ENCODE measurements at places on chromosomes 2 and 18.

- H3K27me3 ChIP-seq = no peaks in the 10 kb centered on the region
- DNase-seq = no peak
- H3K36me3 ChIP-seq = no peaks in the 10 kb centered on the region
Measured at GRCh38 chr2:185780890-185781289, 42.3 kb downstream of the FSIP2 start.

DNA sequence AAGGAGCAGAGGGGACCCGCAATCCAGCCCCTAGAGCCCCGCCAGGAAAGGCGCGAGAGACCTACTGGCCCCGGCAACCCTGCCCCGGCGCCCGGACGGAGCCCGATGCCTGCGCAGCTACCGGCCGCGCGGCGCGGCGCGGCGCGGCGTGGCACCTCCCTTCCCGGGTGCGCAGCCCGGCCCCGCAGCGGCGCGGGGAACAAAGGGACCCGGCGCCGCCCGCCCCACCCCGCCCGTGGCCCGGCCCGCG, 307 bp downstream of the CDH2 start:
- H3K27me3 ChIP-seq = peaks cover 2% of the 10 kb centered on the region
- H3K36me3 ChIP-seq = no peaks in the 10 kb centered on the region
- no peaks in the 10 kb centered on the region for H3K4me1 ChIP-seq
- H3K4me3 ChIP-seq = no peak overlapping the region
- no peak overlapping the region for H3K27ac ChIP-seq

DNA sequence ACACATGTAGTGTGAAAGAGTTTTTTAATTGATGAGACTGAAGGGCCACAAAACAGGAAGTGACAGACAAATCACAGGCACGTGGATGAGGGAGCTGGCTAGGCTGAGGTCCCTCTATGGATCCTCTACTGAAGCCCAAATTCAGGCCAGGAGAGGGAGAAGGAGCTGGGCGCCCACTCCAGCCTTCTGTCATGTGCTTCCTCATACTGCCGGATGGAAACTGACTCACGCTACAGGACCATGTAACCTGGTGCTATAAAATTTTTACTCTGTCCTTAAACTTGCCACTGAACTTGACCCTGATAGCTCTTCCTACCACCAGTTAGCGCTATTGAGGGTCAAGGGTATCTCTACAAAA, 31.3 kb downstream of the PSTPIP2 start:
- no peak for DNase-seq
- H3K27me3 ChIP-seq = no peaks in the 10 kb centered on the region
- H3K27ac ChIP-seq = no peak overlapping the region
- H3K4me1 ChIP-seq = no peaks in the 10 kb centered on the region

- H3K4me1 ChIP-seq = no peaks in the 10 kb centered on the region
- H3K4me3 ChIP-seq = no peak overlapping the region
- no peaks in the 10 kb centered on the region for H3K36me3 ChIP-seq
- H3K27me3 ChIP-seq = no peaks in the 10 kb centered on the region
- no peak overlapping the region for H3K27ac ChIP-seq
- no peak for DNase-seq
Measured at GRCh38 chr18:62865498-62865897, 150.2 kb downstream of the PHLPP1 start.

- DNase-seq = no peak
- H3K4me1 ChIP-seq = peaks cover 10% of the 10 kb centered on the region
Measured at GRCh38 chr18:23805898-23806297, 116.6 kb downstream of the LAMA3 start.

DNA sequence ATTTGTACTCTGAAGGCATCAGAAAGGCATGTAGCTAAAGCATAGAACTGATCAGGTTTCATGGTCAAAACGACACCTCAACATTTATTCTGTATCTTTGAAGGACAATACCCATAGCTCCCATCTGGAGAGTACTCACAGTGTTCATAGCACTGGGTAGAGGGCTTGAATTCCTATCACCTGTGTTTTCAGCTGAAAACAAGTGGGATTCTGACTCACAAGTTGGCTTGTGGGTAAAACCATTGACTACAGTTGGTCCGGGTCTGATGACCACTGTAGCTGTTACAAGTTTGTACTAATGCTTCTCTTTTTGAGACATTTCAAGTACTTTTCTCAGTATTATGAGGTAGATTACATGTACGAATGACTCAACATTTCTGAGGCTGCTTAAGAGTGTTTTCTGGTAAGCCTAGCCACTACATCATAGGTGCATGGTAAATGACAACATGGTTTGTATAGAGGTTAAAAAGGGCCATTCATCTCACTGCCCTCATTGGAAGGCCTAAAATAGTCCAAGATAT, 68.6 kb upstream of the PELI1 start:
- peaks cover 51% of the 10 kb centered on the region for H3K4me1 ChIP-seq
- DNase-seq = peak; percentile 60
- no peaks in the 10 kb centered on the region for H3K36me3 ChIP-seq
- no peaks in the 10 kb centered on the region for H3K27me3 ChIP-seq
- peak overlapping the region; percentile 98 for H3K27ac ChIP-seq
- H3K4me3 ChIP-seq = no peak overlapping the region

DNA sequence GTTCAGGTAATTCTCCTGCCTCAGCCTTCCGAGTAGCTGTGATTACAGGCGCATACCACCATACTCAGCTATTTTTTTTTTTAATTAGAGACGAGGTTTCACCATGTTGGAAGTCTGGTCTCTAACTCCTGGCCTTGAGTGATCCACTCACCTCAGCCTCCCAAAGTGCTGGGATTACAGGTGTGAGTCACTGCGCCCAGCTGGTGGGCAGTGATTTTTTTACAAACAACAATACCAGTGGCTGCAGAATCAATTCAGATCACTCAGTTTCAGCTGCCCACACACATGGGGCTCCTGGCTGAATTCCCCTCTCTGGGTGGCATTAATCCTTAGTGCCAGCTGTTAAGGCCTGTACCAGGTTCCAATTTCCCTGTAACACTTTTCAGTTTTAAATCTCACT, 13.3 kb upstream of the CYRIA start:
- H3K27ac ChIP-seq = no peak overlapping the region
- no peak for DNase-seq
- no peaks in the 10 kb centered on the region for H3K36me3 ChIP-seq
- H3K27me3 ChIP-seq = no peaks in the 10 kb centered on the region
- H3K4me1 ChIP-seq = no peaks in the 10 kb centered on the region

DNA sequence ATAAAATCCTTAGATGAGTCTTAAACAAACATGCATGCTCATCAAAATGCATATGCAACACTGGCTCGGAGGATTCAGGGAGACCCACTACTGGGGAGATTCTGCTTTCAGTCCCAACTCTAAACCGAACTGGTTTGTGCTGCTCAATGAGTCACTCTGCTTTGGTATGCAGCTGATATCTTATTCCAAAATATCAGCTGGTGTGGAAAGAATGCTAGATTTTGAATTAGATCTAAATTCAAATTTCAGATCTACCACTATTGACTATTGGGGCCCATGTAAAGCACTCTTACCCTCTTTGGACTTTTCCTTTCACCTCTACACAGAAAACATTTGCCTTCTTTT, 39.2 kb upstream of the TTN start:
- DNase-seq = no peak
- H3K27me3 ChIP-seq = no peaks in the 10 kb centered on the region
- H3K4me3 ChIP-seq = no peak overlapping the region
- no peaks in the 10 kb centered on the region for H3K4me1 ChIP-seq

- no peak overlapping the region for H3K4me3 ChIP-seq
- DNase-seq = no peak
- H3K36me3 ChIP-seq = no peaks in the 10 kb centered on the region
- H3K27me3 ChIP-seq = no peaks in the 10 kb centered on the region
Measured at GRCh38 chr2:79660557-79660956, 147.7 kb downstream of the CTNNA2 start.

GRCh38 chr2:102187496-102188150, 800 bp downstream of the IL1RL2 start:
- H3K36me3 ChIP-seq = no peaks in the 10 kb centered on the region
- no peaks in the 10 kb centered on the region for H3K4me1 ChIP-seq
- no peak overlapping the region for H3K4me3 ChIP-seq
- no peak overlapping the region for H3K27ac ChIP-seq
- no peaks in the 10 kb centered on the region for H3K27me3 ChIP-seq
- DNase-seq = no peak

DNA sequence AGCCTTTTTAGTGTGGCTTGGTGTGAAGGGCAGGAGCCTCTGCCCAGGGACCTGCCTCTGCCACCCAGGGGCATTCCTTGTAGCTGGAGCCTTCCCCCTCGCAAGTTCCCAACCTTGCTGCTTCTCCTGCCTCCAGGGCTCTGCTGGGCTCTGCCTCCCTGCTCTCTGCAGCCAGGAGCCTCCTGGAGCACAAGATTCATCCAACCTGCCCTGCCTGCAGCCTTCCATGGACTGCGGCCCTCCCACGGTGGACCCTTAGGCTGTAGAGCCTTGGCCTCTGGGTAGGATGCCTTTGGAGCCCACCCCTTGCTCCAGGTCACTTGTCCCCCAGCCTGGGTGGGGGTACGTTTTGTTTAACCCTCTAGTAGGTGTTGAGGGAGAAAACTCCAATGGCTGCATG, 2.5 kb downstream of the SLC66A3 start:
- peaks cover 11% of the 10 kb centered on the region for H3K4me1 ChIP-seq
- no peaks in the 10 kb centered on the region for H3K27me3 ChIP-seq
- no peaks in the 10 kb centered on the region for H3K36me3 ChIP-seq
- H3K4me3 ChIP-seq = no peak overlapping the region
- H3K27ac ChIP-seq = no peak overlapping the region
- DNase-seq = no peak

GRCh38 chr2:222249444-222249843, 49.4 kb downstream of the PAX3 start:
- H3K27ac ChIP-seq = no peak overlapping the region
- no peaks in the 10 kb centered on the region for H3K4me1 ChIP-seq
- H3K36me3 ChIP-seq = no peaks in the 10 kb centered on the region
- DNase-seq = no peak
- H3K27me3 ChIP-seq = no peaks in the 10 kb centered on the region

DNA sequence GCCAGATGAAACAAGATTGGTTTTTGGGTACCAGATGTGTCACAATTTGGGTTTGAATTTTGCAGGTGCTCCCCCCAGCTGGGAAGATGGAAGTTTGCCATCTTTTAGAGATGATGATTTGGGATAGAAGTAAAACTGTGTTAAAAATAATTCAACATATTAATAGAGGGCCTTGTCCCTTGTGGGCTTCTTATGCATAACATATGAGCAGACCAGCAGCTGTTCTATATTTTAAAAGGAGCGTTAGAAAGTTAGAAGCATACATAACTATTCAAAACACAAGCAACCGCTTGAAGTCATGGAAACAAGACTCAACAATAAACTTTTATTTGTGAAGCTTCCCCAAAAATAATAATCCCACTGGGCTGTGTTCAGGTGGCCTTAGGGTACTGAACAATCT, 62.8 kb downstream of the EFEMP1 start:
- no peak overlapping the region for H3K27ac ChIP-seq
- no peaks in the 10 kb centered on the region for H3K4me1 ChIP-seq
- H3K27me3 ChIP-seq = no peaks in the 10 kb centered on the region

DNA sequence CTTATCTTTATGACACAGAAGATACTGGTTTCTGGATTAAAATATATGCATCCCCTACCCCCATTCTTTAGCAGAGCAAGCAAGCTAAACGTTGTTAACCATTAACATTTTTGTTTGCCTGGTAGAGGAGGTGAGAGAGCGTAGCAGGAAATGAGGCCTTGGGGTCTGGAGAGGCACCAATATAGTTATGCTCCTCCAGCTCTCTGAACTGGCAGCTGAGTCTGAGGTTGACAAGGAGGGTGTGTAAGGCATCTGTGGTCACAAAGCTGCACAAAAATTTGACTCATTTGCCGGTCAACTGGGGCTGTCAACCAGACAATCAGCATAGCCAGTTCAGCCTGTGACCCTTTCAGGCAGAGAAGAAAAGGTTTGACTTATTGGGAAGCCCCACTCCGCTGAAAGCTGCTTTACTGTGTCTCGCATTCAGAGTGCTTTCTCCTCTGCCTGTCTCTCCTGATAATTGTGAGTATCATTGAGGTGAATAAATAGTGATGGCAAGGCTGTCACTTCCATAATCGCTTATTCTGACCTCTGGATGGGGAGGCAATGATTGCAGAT, 647.5 kb upstream of the SETBP1 start:
- H3K27ac ChIP-seq = no peak overlapping the region
- H3K27me3 ChIP-seq = no peaks in the 10 kb centered on the region
- H3K4me1 ChIP-seq = no peaks in the 10 kb centered on the region
- peak; percentile 4 for DNase-seq
- H3K4me3 ChIP-seq = no peak overlapping the region

- no peaks in the 10 kb centered on the region for H3K36me3 ChIP-seq
- H3K4me1 ChIP-seq = peaks cover 11% of the 10 kb centered on the region
- DNase-seq = no peak
- no peak overlapping the region for H3K4me3 ChIP-seq
Measured at GRCh38 chr2:113124984-113125855, 2.2 kb upstream of the IL1RN start.

GRCh38 chr18:6728331-6728730, 1.2 kb upstream of the ARHGAP28 start:
- no peak overlapping the region for H3K4me3 ChIP-seq
- H3K27ac ChIP-seq = no peak overlapping the region
- no peaks in the 10 kb centered on the region for H3K36me3 ChIP-seq
- H3K27me3 ChIP-seq = no peaks in the 10 kb centered on the region

DNA sequence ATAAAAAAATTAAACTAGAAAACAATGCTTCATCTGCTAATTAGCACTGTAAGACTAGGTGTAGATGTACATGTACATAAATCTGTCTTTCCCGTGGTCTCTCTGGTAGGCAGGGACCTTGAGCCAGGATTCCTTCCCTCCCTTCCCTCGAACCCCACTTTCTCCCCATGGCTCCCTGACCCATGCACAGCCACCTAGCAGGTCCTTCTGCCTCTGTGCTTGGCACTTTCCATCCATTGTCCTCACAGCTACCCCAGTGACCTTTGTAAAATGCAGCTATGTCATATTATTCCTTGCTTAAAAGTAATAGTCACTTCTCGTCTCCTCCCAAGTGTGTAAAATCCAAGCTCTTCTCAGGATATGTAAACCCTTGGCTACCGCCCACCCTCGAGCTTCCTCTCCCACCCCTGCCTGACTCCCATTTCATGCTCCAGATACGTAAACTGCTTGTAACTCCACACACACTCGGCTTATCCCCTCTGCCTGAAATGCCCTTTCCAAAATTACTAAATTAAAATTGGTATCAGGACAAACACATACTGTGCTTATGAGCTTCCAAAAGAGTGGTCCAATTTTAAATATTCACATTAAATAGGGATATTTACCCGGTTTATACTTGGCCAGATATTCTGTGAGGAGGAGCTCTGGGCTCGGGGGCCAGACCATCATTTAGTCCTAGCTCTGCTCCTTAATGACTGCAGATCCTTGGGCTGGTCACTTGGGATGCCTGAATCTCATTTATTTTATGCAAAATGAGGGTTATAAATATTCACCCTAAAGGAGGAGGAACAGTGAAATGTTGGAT, 54.0 kb upstream of the RALBP1 start:
- H3K4me1 ChIP-seq = no peaks in the 10 kb centered on the region
- DNase-seq = no peak
- no peak overlapping the region for H3K27ac ChIP-seq
- no peaks in the 10 kb centered on the region for H3K27me3 ChIP-seq
- H3K36me3 ChIP-seq = no peaks in the 10 kb centered on the region

Data from GM12878 (cell line).